Activated CD8-positive, alpha-beta memory T cell treated with anti-CD3 and anti-CD28 coated beads, Interleukin-2, amount 10 ng/mL, durations not matched to agents 7 days and 5 days (primary cell): ENCODE measurements at places on chromosomes 16 and 17. TPM values are rescaled to one million over a fixed set of nuclear protein-coding genes. Genes with fewer than 3 reads are reported as not detected.

The LGALS9B gene
- total RNA-seq: not detected

The SNAI3 gene
- total RNA-seq: 5.6 TPM

The KCNJ16 gene
- total RNA-seq: not detected

The HSF5 gene
- total RNA-seq: 0.41 TPM

The SLC47A2 gene
- not detected for total RNA-seq

The MFSD6L gene
- total RNA-seq: 0.38 TPM

The KRT9 gene
- total RNA-seq: not detected

The RPL27 gene
- 934 TPM for total RNA-seq

The PRSS21 gene
- 6.0 TPM for total RNA-seq

The G6PC1 gene
- total RNA-seq: not detected

The CCL17 gene
- total RNA-seq: 0.59 TPM

The NKD1 gene
- 0.33 TPM for total RNA-seq

The SCPEP1 gene
- 21.0 TPM for total RNA-seq

The PIGQ gene
- total RNA-seq: 38.8 TPM

The MYOCD gene
- not detected for total RNA-seq

The FSCN2 gene
- total RNA-seq: 0.56 TPM

DNA sequence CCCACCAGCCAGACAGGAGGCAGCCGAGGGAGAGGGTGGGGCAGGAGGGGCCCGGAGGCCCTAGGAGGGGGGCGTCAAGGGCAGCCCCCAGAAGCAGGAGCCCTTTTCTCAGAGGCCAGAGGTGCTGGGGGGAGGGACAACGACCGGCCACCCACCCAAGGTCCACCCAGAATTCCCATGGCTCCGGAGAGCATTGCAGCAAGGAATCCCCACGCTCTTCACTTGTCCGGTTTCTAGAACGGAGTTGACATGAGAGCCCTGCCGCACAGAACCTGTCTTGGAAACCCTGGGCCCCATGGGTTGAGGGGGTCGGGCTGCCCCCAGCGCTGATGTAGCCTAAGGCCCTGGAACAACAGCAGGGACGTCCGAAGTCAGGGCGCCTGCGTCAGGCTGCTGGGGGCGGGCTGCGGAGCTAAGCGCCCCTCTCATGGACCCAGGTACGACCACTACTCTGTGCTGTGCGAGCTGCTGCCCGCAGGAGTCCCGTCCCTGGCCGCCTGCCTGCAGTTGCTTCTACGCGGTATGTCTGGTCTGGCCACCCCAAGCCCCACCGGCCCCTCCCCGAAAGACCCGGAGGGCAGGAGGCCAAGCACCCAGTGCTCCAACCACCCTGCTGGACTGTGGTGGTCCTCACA, 11.2 kb downstream of the CYBC1 start:
- no peak for DNase-seq
- no peak overlapping the region for H3K4me3 ChIP-seq
- peaks cover 10% of the 10 kb centered on the region for H3K4me1 ChIP-seq
- H3K27ac ChIP-seq: no peak overlapping the region

- peaks cover 8% of the 10 kb centered on the region for H3K36me3 ChIP-seq
- H3K27me3 ChIP-seq: peaks cover 12% of the 10 kb centered on the region
- H3K4me3 ChIP-seq: peak overlapping the region; percentile 74
- DNase-seq: peak; percentile 89
These were observed 1.3 kb upstream of the HIC1 start for GRCh38 chr17:2053380-2054261.

DNA sequence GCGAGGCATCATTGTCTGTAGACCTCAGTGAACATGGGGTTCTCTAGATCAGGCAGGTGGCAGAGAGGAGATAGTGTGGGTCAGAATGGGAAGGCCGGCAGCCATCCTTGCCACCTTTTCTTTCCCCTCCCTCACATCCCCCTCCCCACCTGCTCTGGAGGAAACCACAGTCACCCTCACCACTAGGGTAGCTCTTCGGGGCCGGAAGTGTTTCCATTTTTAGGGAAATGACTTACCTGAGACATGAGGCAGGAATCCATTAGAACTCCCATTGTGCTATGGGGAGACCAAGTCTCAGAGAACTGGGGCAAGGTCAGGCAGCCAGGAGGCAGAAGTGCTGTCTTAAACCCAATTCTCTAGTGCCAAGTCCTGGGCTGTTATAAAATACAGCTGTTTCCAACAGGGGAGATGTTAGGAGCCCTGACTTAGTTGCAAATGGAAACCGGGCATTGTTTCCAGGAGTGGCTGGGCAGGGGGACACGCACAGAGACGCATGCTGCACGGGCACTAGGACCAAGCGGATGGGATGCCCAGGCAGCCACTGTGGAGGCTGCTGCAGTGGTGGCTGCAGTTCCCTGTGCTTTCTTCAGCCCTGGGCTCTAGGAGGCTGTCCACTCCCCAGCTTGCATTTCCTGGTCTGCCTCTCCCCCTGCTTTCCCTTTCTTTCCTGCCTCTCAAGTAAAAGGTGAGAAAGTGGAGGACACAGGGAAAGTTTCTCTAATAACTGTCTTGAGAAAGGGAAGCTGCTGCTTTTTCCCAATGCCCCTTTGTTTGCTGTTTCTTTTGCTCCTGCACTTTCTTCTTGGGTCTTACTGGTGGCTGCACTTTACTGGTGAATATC, 2.8 kb downstream of the HAS3 start:
- H3K4me3 ChIP-seq: no peak overlapping the region
- H3K4me1 ChIP-seq: peaks cover 15% of the 10 kb centered on the region
- H3K27me3 ChIP-seq: peaks cover 34% of the 10 kb centered on the region
- no peaks in the 10 kb centered on the region for H3K36me3 ChIP-seq

GRCh38 chr16:78962457-78962929, 638.0 kb downstream of the MAF start:
- DNase-seq: no peak
- H3K27me3 ChIP-seq: no peaks in the 10 kb centered on the region
- no peak overlapping the region for H3K4me3 ChIP-seq
- H3K27ac ChIP-seq: peak overlapping the region; percentile 43

GRCh38 chr17:40112718-40113109, 9.1 kb upstream of the MSL1 start:
- no peaks in the 10 kb centered on the region for H3K27me3 ChIP-seq
- no peak for DNase-seq
- H3K36me3 ChIP-seq: no peaks in the 10 kb centered on the region
- H3K27ac ChIP-seq: peak overlapping the region; percentile 81
- H3K4me1 ChIP-seq: peaks cover 50% of the 10 kb centered on the region
- H3K4me3 ChIP-seq: peak overlapping the region; percentile 81

GRCh38 chr16:64730261-64730660, 391.6 kb downstream of the CDH11 start:
- no peaks in the 10 kb centered on the region for H3K4me1 ChIP-seq
- H3K4me3 ChIP-seq: no peak overlapping the region
- no peak for DNase-seq
- no peak overlapping the region for H3K27ac ChIP-seq

- H3K4me1 ChIP-seq: peaks cover 9% of the 10 kb centered on the region
- DNase-seq: no peak
- H3K4me3 ChIP-seq: no peak overlapping the region
- no peak overlapping the region for H3K27ac ChIP-seq
- peaks cover 1% of the 10 kb centered on the region for H3K36me3 ChIP-seq
These were observed 149.6 kb downstream of the PITPNC1 start for GRCh38 chr17:67526700-67527099.

DNA sequence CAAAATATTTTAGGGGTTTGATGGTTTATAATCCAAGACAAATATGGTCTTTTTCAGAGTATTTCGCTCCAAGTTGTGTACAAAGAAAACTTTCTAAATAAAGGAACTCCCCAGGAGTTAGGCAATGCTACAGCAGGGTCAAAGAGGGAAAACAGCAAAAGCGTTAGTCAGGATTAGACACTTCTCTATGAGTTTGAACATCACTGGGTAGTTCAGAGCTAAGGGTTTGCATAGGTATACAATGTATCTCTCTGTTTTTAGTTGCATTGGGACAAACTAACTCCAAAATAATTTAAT, 34.8 kb downstream of the FAM20A start:
- no peak overlapping the region for H3K27ac ChIP-seq
- no peak overlapping the region for H3K4me3 ChIP-seq
- no peak for DNase-seq
- H3K4me1 ChIP-seq: no peaks in the 10 kb centered on the region

DNA sequence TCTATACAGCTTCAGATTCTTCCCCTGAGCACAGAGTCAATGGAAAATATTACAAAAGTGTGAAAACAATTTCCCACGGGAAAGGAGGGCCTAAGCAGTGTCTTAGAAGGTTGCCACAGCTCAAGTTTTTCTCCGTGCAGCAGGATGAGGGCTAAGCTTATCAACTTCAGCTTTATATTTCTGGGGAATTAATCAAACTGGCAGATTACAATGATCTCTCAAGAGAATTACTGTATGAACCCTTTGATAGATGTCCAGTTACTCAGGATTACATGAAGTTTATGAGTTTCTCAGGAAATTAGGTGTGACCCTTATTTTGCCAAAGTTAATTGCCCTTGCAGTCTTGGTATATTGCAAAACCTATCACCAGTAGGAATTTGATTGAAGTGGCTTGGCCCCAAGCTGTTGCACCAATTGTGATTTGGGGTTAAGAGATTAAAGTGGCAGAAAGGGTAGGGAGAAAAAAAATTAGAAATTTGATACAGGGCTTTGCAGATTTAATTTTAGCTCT, 298.4 kb downstream of the MAP2K6 start:
- H3K27ac ChIP-seq: no peak overlapping the region
- H3K36me3 ChIP-seq: no peaks in the 10 kb centered on the region
- H3K4me3 ChIP-seq: no peak overlapping the region

GRCh38 chr16:11799017-11799381, 1.9 kb upstream of the ZC3H7A start:
- no peak overlapping the region for H3K4me3 ChIP-seq
- H3K27me3 ChIP-seq: no peaks in the 10 kb centered on the region
- DNase-seq: no peak
- peaks cover 48% of the 10 kb centered on the region for H3K4me1 ChIP-seq
- H3K36me3 ChIP-seq: peaks cover 17% of the 10 kb centered on the region

- no peak overlapping the region for H3K4me3 ChIP-seq
- H3K27me3 ChIP-seq: peaks cover 11% of the 10 kb centered on the region
- DNase-seq: peak; percentile 66
- H3K27ac ChIP-seq: no peak overlapping the region
- no peaks in the 10 kb centered on the region for H3K36me3 ChIP-seq
- peaks cover 14% of the 10 kb centered on the region for H3K4me1 ChIP-seq
These were observed 13.9 kb downstream of the ERN2 start for GRCh38 chr16:23699100-23699499.

GRCh38 chr17:9024497-9024896, 3.2 kb downstream of the NTN1 start:
- no peak for DNase-seq
- peaks cover 66% of the 10 kb centered on the region for H3K27me3 ChIP-seq
- peaks cover 7% of the 10 kb centered on the region for H3K4me1 ChIP-seq
- H3K27ac ChIP-seq: no peak overlapping the region

GRCh38 chr17:80382446-80382845, 32.5 kb upstream of the ENDOV start:
- H3K4me3 ChIP-seq: no peak overlapping the region
- no peak overlapping the region for H3K27ac ChIP-seq
- peaks cover 18% of the 10 kb centered on the region for H3K4me1 ChIP-seq
- no peak for DNase-seq

DNA sequence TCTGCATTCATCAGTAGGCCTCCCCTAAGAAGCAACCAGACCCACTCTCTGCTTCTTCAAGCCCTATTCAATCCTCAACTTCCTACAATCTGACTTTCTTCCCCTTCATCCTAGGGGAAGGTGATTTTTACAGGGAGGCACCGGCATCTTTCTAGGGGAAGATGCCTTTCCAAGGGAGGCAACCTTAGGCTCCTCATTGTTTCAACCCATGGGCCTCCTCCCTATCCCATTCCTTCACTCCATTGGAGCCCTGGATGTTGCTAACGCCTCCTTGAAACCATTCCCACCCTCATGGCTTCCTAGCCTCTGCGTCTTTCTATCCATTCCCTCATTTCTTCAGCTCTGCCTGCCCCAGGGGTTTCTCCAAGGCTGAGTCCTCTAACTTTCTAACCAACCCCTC, 2.7 kb upstream of the CUEDC1 start:
- peaks cover 64% of the 10 kb centered on the region for H3K27me3 ChIP-seq
- H3K4me3 ChIP-seq: no peak overlapping the region
- DNase-seq: no peak

GRCh38 chr17:50841277-50841948, 6.0 kb downstream of the WFIKKN2 start:
- no peak for DNase-seq
- no peaks in the 10 kb centered on the region for H3K27me3 ChIP-seq
- H3K27ac ChIP-seq: no peak overlapping the region

GRCh38 chr16:12758031-12758669, 45.5 kb downstream of the CPPED1 start:
- H3K27ac ChIP-seq: no peak overlapping the region
- no peak for DNase-seq
- no peak overlapping the region for H3K4me3 ChIP-seq
- H3K27me3 ChIP-seq: no peaks in the 10 kb centered on the region
- peaks cover 6% of the 10 kb centered on the region for H3K4me1 ChIP-seq

- no peak for DNase-seq
- no peaks in the 10 kb centered on the region for H3K4me1 ChIP-seq
- H3K4me3 ChIP-seq: no peak overlapping the region
- H3K36me3 ChIP-seq: no peaks in the 10 kb centered on the region
These were observed 119.7 kb upstream of the MYOCD start for GRCh38 chr17:12545877-12546513.

GRCh38 chr17:57569021-57569420, 176.1 kb downstream of the CCDC182 start:
- no peaks in the 10 kb centered on the region for H3K36me3 ChIP-seq
- DNase-seq: no peak
- H3K27me3 ChIP-seq: no peaks in the 10 kb centered on the region
- no peak overlapping the region for H3K27ac ChIP-seq
- H3K4me3 ChIP-seq: no peak overlapping the region
- no peaks in the 10 kb centered on the region for H3K4me1 ChIP-seq

GRCh38 chr17:78617511-78618061, 40.4 kb upstream of the DNAH17 start:
- no peaks in the 10 kb centered on the region for H3K36me3 ChIP-seq
- no peak overlapping the region for H3K4me3 ChIP-seq
- H3K27ac ChIP-seq: no peak overlapping the region
- peaks cover 6% of the 10 kb centered on the region for H3K27me3 ChIP-seq
- DNase-seq: no peak

- no peak overlapping the region for H3K4me3 ChIP-seq
- no peaks in the 10 kb centered on the region for H3K27me3 ChIP-seq
- H3K27ac ChIP-seq: no peak overlapping the region
- no peak for DNase-seq
These were observed 6.7 kb downstream of the SDR42E1 start for GRCh38 chr16:82004601-82005000.

GRCh38 chr17:36683387-36683786, 82.0 kb downstream of the MRM1 start:
- H3K36me3 ChIP-seq: no peaks in the 10 kb centered on the region
- no peak overlapping the region for H3K27ac ChIP-seq
- no peak overlapping the region for H3K4me3 ChIP-seq
- H3K4me1 ChIP-seq: no peaks in the 10 kb centered on the region

GRCh38 chr17:61412860-61413660, 13.4 kb downstream of the TBX2 start:
- peak overlapping the region; percentile 40 for H3K4me3 ChIP-seq
- H3K27me3 ChIP-seq: peaks cover 34% of the 10 kb centered on the region
- peaks cover 15% of the 10 kb centered on the region for H3K4me1 ChIP-seq
- DNase-seq: peak; percentile 38

GRCh38 chr16:10876799-10877341, at the start of gene CIITA:
Gene CIITA, plus strand, starts transcription at chr16:10877202. Its CDS starts 129 bp downstream, at chr16:10877331.
- peak within 1 kb of the TSS; percentile 90 for H3K4me3 ChIP-seq
- peak within 1 kb of the TSS; percentile 92 for H3K27ac ChIP-seq
- H3K27me3 ChIP-seq: no peaks in the 10 kb centered on the region
